ENCODE measurements at places on chromosomes 11 and 22.

- no peak for DNase-seq
Observed at GRCh38 chr11:44797886-44798606, 71.3 kb downstream of the TSPAN18 start.

DNA sequence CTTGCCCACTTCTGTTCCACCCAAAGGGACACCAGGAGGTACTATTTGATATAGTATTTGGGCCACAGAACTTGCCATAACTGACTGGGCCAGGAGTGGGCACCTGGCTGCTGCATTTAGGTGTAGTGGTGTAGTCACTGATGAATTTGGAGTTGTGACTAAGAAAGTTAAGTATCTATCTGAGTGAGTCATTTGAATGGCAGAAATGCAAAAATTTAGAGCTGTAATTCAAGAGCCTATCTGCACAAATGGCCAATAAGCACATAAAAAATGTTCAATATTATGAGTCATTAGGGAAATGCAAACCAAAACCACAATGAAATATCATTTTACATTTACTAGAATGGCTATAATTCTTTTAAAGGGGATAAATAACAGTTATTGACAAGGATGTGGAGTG is 14.7 kb downstream of the GLYATL2 start:
- no peak for DNase-seq

DNA sequence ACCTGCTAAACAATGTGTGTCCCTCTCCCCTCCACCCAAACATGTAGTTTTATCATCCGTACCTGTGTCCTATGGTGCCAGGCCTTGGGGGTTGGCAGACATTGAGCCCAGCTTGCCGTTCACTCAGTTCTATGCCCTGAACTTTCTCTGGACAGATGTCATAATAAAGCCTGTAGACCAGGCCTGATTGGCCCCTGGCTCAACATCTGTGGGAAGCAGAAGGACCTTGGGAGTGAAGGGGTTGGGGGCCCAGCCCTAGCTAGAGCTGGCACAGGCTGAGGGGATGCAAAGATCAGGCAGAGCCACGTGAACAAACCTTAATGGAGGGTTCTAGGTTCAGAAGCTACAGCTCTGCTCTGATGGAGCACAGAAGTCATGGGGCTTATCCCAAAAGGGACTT is 600.6 kb downstream of the BUD13 start:
- DNase-seq = no peak

DNA sequence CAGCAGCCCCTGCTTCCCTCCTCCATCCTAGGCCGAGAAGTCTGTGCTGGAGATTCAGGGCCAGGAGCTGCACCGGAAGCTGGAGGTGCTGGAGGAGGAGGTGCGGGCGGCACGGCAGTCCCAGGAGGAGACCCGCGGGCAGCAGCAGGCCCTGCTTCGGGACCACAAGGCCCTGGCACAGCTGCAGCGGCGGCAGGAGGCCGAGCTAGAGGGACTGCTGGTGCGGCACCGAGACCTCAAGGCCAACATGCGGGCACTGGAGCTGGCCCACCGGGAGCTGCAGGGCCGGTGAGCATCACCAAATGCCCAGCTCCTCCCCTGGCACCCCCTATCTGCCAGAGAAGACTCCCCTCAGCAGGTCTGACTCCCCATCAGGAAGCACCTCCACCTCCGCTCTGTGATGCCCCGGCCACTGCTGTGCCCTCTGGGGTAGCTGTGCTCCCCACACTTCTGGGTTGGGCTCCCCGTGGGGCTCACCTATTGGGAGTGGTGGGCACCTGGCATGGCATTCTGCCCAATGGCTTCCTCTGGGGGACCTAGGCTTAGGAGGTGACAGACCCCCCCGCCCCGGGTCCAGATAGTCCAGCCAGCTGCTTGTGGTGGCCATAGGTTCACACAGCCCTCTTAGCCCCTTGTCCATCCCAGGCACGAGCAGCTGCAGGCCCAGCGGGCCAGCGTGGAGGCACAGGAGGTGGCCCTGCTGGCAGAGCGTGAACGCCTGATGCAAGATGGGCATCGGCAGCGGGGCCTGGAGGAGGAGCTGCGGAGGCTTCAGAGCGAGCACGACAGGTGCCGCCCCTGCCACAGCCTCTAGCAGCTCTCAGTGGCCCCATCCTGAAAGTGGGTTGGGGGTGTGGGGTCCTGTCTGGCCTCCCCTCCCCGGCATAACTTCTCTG is 6.6 kb upstream of the RPS6KA4 start:
- DNase-seq = peak; percentile 32

DNA sequence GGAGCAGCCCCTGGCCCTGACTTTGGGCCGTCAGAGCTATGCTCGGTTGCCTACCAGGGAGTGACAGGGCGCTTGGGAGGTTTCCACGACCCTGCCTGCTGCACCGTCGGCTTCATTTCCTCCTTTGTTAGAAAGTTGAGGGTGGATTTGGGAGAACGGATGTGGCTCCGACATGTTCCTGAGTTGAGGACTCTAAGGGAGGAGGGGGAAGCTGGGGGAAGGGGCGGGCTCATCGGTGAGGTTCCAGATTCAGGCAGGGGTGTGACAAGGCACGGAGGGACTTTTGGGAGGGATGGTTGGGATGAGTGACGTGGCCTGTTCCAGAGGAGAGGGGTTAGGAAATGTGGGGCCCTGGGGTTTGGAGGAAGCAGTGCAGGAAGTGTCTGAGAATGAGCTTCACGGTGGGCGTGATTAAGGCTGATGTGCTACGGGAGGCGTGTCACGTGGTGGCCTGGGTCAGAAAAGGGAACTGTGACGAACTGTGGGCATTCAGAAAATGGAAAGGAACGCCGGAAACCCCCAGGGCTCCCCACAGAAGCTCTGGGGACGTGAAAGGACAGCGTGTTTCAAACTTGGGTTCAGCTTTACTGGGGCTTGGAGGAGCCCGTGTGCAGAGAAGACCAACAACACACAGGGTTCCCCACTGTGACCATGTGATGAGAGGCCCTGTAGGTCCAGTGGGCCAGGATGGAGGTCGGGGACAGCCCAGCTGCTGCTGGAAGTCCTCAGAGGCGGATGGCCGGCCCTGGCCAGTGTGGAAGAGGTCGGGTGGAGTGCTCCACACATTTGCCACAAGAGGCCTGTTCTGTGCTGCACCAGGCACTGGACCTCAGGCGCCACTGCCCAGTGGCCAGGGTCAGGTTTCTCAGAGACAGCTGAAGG is 2.8 kb downstream of the PARVB start:
- peak; percentile 91 for DNase-seq

- DNase-seq = no peak
Observed at GRCh38 chr11:115625502-115625901, 121.3 kb upstream of the CADM1 start.

DNA sequence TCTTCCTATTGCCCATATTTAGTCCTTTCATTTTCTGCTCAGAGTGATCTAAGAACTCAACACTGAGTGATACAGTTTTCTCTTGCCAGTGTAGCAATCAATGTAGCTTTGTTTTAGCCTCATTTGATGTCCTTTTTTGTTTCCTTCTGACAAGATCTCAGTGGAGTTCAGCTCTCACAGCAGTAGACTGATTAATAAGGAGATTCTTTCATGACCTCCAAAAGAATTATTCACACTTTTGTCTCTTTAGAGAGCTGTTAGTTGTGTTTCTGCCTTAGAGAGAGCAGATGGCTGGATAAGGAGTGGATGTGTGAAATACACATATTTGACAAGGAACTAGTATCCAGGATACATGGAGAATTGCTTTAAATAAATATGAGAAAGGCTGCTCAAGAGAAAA is 6.6 kb upstream of the TMEM225 start:
- no peak for DNase-seq

- DNase-seq = no peak
Observed at GRCh38 chr22:42470366-42471082, 38.3 kb upstream of the NFAM1 start.

GRCh38 chr11:83835423-83835822 is 549.3 kb upstream of the CCDC90B start:
- peak; percentile 7 for DNase-seq

All from GM13976 (cell line).